HCT116 (cell line): ENCODE measurements at places on chromosomes 3 and 15.

GRCh38 chr15:46442901-46443590 is 808.2 kb downstream of the SQOR start:
- H3K4me1 ChIP-seq = no peaks in the 10 kb centered on the region
- no peaks in the 10 kb centered on the region for H3K36me3 ChIP-seq
- no peak overlapping the region for H3K27ac ChIP-seq
- no peak for DNase-seq

DNA sequence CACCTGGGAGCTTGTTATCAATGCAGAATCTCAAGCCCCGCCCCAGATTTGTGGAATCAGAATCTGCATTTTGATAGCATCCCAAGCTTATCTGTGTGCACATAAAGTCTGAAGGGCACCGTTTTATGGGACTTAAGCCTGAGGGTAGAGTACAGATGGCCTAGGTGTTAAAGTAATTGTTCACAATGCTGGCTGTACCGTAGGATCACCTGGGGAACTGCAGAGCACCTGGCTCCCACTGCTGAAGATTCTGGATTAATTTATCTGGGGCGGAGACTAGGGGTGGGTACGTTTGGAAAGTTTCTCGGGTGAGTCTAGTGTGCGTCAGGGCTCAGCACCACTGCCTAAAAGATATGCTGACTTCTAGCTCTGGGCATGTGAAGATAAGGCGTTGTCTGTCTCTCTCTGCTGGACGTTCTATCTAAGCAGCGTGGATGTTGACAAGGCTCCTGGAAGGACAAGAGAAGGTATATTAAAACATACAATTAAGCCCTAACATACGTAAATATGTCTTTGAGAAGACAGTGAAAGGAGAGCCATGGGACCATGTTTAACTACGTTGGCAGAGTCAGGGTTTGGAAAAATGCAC is 63.2 kb upstream of the RASGRP1 start:
- no peaks in the 10 kb centered on the region for H3K4me1 ChIP-seq
- 0 out of 2 replicates have a peak, but pooled peaks cover 5% of the 10 kb centered on the region for H3K27me3 ChIP-seq
- H3K27ac ChIP-seq = no peak overlapping the region
- no peak overlapping the region for H3K4me3 ChIP-seq

GRCh38 chr3:39814007-39814406 is 4.6 kb downstream of the MYRIP start:
- no peaks in the 10 kb centered on the region for H3K36me3 ChIP-seq
- H3K27me3 ChIP-seq = peaks cover 20% of the 10 kb centered on the region
- H3K4me1 ChIP-seq = peaks cover 7% of the 10 kb centered on the region

GRCh38 chr3:130693314-130693713 is 53.3 kb downstream of the PIK3R4 start:
- DNase-seq = no peak
- H3K27me3 ChIP-seq = no peaks in the 10 kb centered on the region
- H3K36me3 ChIP-seq = 0 out of 2 replicates have a peak, but pooled peaks cover 3% of the 10 kb centered on the region
- H3K4me1 ChIP-seq = peaks cover 11% of the 10 kb centered on the region
- H3K27ac ChIP-seq = no peak overlapping the region

DNA sequence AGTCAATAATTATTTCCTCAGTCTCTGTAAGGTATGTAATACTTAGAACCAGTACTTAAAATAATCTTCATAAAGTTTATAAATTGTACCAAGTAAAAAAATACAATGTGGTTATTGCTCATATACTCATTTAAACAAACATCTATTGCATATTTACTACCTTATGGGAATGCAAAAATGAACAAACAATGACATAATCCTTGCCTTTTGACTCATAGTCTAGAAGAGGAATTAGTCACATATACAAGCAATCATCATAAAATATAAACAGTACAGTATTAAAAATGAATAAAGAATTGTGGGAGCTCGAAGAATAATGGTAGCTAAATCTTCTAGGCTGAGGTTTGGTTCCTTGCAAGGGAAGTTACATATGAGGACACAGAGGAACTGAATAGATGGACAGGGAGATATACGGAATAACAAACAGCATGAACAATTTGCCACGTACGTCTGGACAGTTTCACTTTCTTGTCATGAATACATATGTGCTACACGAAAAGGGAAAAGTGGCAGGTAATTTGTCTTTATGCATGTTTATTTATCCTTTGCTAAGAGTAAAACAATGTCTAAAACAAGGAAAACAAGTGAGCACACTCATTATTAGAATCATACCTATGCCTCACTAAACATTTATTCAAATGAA is 17.2 kb downstream of the IMPG2 start:
- H3K4me1 ChIP-seq = no peaks in the 10 kb centered on the region
- no peak overlapping the region for H3K4me3 ChIP-seq
- DNase-seq = no peak
- H3K27ac ChIP-seq = no peak overlapping the region

GRCh38 chr15:88230823-88231222 is 25.7 kb downstream of the NTRK3 start:
- no peaks in the 10 kb centered on the region for H3K36me3 ChIP-seq
- H3K4me3 ChIP-seq = no peak overlapping the region
- peaks cover 44% of the 10 kb centered on the region for H3K27me3 ChIP-seq
- no peak overlapping the region for H3K27ac ChIP-seq
- no peak for DNase-seq
- no peaks in the 10 kb centered on the region for H3K4me1 ChIP-seq

- H3K27me3 ChIP-seq = peaks cover 19% of the 10 kb centered on the region; the same call in 1 of the 2 replicates
- H3K27ac ChIP-seq = no peak overlapping the region
- H3K4me3 ChIP-seq = no peak overlapping the region
- H3K36me3 ChIP-seq = no peaks in the 10 kb centered on the region
- DNase-seq = no peak
Observed at GRCh38 chr15:77702211-77702957, 69.7 kb upstream of the LINGO1 start.

- no peak for DNase-seq
- H3K4me1 ChIP-seq = no peaks in the 10 kb centered on the region
- H3K36me3 ChIP-seq = no peaks in the 10 kb centered on the region
- H3K27me3 ChIP-seq = no peaks in the 10 kb centered on the region
- H3K4me3 ChIP-seq = no peak overlapping the region
- no peak overlapping the region for H3K27ac ChIP-seq
Observed at GRCh38 chr3:126375835-126376331, 18.7 kb upstream of the KLF15 start.

GRCh38 chr3:147977001-147977400 is 567.8 kb downstream of the ZIC1 start:
- no peak for DNase-seq
- no peak overlapping the region for H3K27ac ChIP-seq
- no peak overlapping the region for H3K4me3 ChIP-seq
- no peaks in the 10 kb centered on the region for H3K36me3 ChIP-seq
- H3K4me1 ChIP-seq = no peaks in the 10 kb centered on the region

- no peak overlapping the region for H3K27ac ChIP-seq
- no peaks in the 10 kb centered on the region for H3K4me1 ChIP-seq
- DNase-seq = no peak
- no peaks in the 10 kb centered on the region for H3K36me3 ChIP-seq
- no peak overlapping the region for H3K4me3 ChIP-seq
Observed at GRCh38 chr3:26799679-26800317, 177.2 kb downstream of the LRRC3B start.
